Stomach (tissue), 19 donors: ENCODE measurements at places on chromosomes 2 and 18. TPM values are rescaled to one million over a fixed set of nuclear protein-coding genes. Genes with fewer than 3 reads are reported as not detected.

DNA sequence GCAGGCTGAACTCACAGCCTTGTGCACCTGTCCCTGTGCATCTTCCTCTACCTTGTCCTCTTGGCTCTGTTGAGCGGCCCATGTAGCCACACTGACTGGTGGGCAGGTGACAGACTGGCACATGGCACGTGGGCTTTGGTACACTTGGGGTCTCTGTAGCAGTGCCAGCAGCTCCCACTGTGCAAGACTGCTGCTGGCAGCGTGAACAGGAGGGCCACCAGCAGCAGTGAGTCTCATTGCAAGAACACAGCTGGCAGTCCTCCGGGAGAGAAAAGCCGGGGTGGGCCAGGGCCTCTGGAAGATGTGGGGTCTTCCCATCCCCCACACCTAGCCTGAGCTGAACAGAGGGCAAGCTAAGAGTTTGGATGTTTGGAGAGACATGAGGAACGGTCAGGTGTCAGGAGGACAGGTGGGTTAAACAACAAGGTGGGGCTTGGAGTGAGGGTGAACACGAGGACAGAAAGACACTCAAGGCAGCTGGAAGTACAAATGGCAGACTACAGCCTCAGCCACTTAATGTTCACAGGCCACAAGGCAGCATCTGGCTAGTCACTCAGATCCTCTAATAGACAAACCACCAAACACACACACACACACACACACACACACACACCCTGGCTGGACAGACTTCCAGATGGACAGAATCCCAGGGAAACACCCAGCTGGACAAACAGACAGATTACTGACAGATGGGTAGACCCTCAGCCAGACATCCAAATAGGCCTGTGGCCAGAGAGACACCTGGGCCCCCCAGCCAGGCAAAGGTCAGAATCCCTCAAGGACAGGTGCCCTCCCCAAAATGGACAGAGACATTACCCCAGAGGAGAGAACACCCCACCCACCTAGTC, 2.3 kb upstream of the PTPN18 start:
- H3K4me3 ChIP-seq, result no peak overlapping the region
- no peak overlapping the region for H3K27ac ChIP-seq
- H3K36me3 ChIP-seq, result no peaks in the 10 kb centered on the region
- DNase-seq, result no peak
- H3K4me1 ChIP-seq, result peaks cover 14% of the 10 kb centered on the region
- H3K27me3 ChIP-seq, result no peaks in the 10 kb centered on the region

GRCh38 chr2:180829836-180830235, 150.6 kb upstream of the UBE2E3 start:
- no peaks in the 10 kb centered on the region for H3K36me3 ChIP-seq
- H3K27ac ChIP-seq, result no peak overlapping the region
- H3K4me3 ChIP-seq, result no peak overlapping the region
- DNase-seq, result no peak

DNA sequence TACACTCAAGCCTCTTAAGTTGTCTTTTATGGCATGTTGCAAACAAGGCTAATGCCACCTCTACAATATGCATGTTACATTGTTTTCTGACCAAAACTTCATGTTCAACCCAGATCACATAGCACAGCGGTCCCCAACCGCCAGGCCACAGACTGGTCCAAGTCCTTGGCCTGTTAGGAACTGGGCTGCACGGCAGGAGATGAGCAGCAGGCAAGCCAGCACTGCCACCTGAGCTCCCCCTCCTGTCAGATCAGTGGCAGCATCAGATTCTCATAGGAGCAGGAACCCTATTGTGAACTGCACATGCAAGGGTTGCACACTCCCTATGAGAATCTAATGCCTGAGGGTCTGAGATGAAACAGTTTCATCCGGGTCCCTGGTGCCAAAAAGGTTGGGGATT, 324.8 kb upstream of the CHAC2 start:
- H3K4me3 ChIP-seq, result no peak overlapping the region
- no peaks in the 10 kb centered on the region for H3K27me3 ChIP-seq
- no peak overlapping the region for H3K27ac ChIP-seq

DNA sequence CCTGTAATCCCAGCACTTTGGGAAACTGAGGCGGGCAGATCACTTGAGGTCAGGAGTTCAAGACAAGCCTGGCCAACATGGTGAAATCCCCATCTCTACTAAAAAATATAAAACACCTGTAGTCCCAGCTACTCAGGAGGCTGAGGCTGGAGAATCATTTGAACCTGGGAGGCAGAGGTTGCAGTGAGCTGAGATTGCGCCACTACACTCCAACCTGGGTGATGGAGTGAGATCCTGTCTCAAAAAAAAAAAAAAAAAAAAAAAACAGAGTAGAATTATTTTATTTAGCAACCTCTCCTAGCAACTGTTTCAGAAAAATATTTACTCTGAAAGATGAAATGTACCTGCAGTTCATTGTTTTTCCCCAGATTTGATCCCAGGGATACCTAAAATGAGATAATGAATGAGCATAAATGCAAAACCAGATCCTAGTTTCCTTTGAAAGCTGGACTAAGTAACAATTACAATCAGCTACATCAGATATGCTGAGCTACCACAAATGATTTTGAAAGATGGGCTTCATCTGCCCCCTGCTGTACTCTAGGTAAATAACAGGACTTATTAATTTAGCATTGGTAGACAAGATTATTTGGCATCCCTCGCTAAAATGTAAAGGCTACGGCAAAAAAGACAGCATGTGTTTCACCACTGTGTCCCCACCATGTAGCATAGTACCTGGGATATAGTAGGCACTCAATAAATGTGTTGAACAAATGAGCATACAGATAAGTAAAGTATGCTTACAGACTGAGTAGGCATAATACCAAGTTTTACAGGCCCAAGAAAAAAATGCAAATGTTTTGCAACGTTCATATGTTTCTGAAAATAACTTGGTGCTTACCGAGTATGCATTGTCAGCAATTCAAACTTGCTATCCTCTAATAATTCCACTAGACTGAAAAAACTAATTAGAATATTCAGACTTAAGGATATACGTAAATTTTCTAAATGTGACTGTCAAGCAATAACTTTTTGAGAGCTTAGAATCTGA, 102.5 kb downstream of the ATL2 start:
- no peak for DNase-seq
- no peak overlapping the region for H3K4me3 ChIP-seq
- H3K27ac ChIP-seq, result no peak overlapping the region

The SP5 gene
- total RNA-seq, result not detected

The IDH1 gene
- total RNA-seq, result 90.9 TPM

The KIF5C gene
- total RNA-seq, result 12.5 TPM

The DSG2 gene
- 18.1 TPM for total RNA-seq

The LCT gene
- total RNA-seq, result 12.3 TPM
